ENCODE measurements at places on chromosomes 3 and 15. TPM values are rescaled to one million over a fixed set of nuclear protein-coding genes. Genes with fewer than 3 reads are reported as not detected.

The IL16 gene
- total RNA-seq: 3.9 TPM

GRCh38 chr3:179935710-179936109, 101.0 kb downstream of the PEX5L start:
- no peak for DNase-seq

- no peak for DNase-seq
These were observed 276.4 kb downstream of the TBC1D5 start for GRCh38 chr3:17466028-17466427.

- no peak for DNase-seq
These were observed 463.3 kb upstream of the CBLB start for GRCh38 chr3:106332129-106332528.

- no peak for DNase-seq
These were observed 97.3 kb upstream of the ROPN1 start for GRCh38 chr3:124089214-124089613.

GRCh38 chr3:13077431-13078162, 4.4 kb upstream of the IQSEC1 start:
- DNase-seq: no peak

DNA sequence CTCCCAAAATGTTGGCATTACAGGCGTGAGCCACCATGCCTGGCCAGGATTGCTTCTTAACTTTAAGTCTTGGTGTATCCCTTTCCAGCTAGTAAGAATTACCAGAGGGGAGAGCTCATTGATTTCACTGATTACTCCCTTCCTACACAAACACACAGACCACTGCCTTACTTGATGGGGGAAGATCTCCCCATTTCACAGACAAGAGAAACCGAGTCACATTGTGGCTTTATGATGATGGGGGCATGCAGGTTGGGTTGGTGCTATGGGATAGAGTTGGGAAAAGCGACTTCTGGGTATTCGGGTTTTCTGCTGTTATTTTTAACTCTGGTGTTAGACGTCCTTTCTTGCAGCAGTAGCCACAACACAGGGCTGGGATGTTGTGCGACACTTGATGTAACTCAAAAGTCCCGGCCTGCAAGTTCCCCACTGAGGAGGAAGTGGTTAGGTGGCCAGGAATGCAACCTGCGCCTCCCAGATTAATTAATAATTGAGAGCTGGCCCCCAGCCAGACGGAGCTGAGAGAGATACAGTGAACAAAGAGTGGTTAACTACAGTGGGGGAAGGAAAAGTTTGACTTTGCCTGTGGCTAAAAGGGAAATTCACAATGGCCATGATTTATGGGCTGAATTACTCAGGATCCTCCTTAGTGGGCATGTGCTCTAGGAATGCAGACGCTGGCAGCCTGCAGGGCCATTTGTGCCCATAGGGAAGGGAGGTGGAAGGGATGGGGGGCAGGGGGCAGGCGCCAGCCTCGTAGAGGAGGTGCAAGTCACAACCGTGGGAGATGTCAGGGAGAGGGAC, 63.6 kb downstream of the SMAD6 start:
- DNase-seq: no peak
